T-helper 2 cell (primary cell): ENCODE measurements at places on chromosomes 1 and 21.
A peak's percentile ranks its signal among the peaks of the same experiment; 100 is the strongest.

- DNase-seq, result no peak
Measured at GRCh38 chr21:21813289-21813688, 815.1 kb downstream of the NCAM2 start.

DNA sequence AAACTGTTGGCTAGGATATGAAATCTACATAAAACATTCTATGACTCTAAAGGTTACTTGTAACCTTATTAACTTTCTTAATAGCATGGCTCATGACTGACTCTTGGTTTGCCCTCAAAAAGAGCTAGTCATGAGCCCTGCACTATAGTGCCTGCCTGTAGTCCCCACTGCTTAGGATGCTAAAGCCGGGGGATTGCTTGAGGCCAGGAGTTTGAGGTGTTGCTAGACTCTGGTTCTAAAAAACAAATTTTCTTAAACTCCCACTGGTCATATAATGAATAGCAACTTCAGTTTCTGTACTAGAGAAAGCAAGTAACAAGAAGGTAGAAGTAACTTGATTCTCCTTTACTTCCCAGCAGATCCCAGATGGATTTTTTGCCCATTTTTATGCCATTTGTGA, 15.8 kb upstream of the NEXN start:
- DNase-seq, result no peak

- DNase-seq, result no peak
Measured at GRCh38 chr21:42037516-42037915, 27.4 kb upstream of the ZBTB21 start.

DNA sequence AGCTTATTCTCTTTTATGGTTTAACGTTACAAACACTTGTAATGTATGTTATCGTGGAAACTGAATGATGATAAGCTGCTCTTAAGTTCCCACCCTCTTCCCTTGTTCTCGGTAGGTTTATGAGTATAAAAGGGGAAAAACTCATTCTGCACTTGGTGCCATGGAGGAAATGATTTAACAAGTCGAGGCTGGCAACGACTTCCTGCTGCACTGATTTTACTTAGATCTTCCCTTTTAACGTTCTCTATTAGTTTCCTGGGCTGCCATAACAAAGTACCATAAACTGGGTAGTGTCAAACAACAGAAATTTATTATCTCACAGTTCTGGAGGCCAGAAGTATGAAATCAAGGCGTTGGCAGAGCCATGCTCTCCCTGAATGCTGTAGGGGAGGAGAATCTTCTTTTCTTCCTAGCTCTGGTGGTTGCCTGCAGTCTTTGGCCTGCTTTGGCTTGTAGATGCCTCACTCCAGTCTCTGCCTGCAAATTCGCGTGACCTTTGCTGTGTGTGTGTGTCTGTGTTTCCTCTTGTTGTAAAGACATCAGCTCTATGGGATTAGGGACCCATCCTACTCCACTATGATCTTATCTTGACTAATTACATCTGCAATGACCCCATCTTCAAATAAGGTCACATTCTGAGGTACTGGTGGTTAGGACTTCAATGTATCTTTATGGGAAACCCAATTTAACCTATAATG, 26.3 kb downstream of the HUNK start:
- no peak for DNase-seq

DNA sequence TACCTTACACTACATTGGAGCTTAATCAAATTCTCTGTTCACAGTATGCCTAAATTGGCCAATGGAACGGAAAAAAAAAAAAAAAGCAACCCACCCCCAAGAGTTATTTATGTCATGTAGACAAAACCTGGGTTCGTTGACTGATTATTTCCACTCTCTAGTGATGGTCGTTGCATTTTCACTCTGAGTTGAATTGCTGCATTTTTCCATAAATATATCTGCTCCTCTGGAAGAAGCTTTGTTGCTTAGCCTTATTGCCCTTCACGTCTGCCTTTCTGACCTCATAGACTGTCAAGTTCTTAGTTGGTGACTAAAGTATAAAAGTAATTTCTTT, 90.2 kb upstream of the RUNX1 start:
- peak; percentile 11 for DNase-seq

DNA sequence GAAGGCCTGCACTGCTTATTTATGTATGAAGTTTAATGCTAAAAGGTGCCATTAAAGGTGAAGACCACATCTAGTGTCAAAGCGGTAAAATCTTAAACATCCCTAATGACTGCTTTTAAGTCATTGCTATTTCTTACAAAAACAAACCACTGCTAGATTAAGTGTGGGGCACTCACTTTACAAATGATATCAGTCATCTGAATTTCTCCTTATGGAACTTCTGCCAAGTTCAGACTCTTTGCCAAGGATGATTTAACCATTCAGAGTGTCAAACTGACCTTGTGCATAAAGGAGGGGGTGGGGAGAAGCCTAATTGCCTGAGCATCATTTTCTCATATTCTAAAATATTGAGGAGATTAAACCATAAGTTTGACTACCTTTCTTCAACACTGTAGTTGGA, 271.5 kb downstream of the TGFB2 start:
- DNase-seq, result no peak

DNA sequence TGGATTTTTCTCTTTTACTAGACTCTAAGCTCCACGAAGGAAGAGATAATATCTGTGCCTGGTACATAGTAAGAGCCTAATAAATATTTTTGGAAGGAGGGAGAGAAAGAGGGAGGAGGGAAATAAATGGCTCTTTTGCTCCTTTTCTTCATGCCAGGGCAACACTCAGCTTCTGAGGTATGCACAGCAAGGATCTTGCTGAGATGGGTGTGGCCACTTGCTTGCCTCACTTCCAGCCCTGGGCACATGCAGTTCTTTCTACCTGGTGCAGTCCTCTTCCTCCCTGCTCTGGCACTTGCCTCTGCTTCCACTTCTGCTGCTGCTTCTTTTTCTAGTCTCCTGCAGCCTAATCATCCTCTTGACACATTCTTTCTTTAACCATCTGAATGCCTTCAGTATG, 148.1 kb downstream of the FGGY start:
- no peak for DNase-seq
